ENCODE measurements at places on chromosomes 6 and 20.

DNA sequence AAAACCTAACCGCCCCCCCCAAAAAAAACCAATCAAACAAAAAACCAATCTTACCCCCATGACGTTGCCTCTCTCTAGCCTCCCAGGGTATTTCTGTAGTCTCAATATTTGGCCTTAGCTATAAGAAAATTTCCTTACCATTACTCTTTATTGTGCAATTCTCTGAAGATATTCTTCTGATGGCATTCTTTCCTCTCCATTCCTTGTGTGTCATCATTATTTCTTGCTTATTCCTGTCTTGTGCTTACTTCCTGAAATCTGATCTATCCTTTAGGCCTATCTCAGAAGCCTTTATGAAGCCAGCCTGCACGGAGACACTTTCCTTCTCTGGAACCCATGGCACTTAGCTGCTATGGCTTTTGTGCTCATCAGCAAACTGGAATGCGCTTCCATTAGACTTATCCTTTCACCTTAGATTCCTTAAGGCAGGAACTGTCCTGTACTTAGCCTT, 65.9 kb upstream of the DDR1 start:
- DNase-seq: no peak

GRCh38 chr6:2097464-2097863, 147.9 kb downstream of the GMDS start:
- no peak for DNase-seq

DNA sequence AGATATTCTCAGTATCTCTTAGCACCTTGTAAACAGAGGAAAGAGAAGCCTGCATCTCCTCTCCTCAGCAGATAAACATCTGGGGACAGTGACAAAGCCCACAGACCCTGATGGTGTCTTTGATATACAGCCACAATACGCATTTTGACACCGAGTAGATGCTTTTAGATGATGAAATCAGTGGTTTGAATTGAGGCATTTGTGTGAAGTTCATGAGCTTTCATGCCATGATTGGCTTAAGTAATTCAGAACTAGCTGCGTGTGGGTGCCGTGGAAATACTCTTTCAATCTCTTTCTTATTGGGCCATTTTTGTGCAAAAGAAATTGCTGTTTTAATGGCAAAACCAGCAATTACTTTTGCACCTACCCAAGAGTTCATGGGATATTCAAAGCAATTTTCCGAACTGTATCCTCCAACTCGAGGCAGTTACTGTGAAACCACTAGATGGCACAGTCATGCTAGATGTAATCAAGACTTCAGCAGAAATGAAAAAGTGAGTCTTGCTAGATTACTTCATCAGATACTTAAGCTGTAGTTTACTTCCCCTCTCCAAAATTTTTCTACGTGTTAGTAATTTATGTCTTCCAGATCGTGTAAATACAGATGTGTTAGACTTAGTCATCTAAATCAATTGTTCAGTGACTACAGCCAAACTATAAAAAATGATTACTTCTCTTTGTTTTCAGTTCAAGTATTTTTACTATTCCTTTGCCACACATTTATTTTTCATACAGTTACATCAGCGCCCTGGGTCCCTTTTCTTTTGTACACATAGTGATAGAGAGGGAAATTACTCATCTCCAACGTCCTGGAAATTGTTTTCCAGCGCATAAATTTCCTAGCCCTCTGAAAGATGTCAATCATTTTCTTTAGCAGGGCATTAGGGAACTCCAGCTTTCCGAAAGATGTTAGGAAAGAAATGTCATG, 49.4 kb downstream of the IYD start:
- peak; percentile 59 for DNase-seq

DNA sequence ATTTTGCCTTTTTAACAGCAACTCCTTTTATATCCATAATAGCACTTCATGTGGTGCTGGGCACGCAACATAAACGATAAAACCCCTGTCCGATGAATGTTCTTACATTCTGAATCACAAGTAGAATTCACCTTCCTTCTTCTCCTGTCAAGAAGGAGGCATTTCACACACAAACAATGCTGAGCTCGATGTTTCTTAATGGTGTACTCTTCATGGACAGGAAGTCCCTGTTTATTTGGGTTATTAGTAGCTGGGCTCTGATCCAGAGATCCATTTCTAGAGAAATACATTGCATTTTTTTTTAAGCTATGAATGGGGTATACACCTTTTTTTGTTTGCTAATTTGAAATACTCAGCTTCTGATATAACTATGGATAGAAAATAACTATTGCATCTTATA, 82.4 kb downstream of the PPP1R3G start:
- no peak for DNase-seq

- no peak for DNase-seq
These were observed 9.6 kb upstream of the LY6G5C start for GRCh38 chr6:31690231-31691077.

DNA sequence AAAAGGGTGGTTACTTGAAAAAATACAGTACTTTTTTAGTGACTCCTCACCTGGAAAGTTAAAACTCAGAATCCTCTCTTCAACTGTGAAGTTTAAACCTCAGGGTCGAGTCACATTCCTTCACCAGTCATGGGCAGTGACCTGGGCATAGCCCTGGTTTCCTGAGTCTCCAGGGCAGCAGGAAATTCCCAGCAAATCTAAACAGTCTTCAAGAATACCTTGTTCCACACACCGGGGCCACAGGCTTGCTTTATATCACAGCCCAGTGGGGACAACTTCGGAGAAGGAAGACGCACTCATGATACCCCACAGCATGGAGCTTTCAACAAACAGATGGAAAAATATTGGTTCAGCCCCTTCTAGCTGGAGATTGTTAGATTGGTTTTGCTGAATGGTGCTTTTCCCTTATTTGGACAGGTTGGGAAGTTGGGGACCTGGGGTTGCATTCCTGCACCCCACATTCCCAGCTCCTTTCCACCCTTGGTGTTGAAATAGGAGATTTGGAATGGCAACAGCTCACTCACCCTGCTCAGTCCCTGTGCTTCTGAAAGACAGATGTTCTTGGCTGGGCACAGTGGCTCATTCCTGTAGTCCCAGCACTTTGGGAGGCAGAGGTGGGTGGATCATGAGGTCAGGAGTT, 113.0 kb upstream of the TMEM170B start:
- DNase-seq: no peak

All from retina (tissue), 1 donor.